Astrocyte of the spinal cord (primary cell): ENCODE measurements at places on chromosomes 5 and 9.

GRCh38 chr9:96342571-96343245 lies 40.7 kb upstream of the HSD17B3 start:
- DNase-seq, result no peak

DNA sequence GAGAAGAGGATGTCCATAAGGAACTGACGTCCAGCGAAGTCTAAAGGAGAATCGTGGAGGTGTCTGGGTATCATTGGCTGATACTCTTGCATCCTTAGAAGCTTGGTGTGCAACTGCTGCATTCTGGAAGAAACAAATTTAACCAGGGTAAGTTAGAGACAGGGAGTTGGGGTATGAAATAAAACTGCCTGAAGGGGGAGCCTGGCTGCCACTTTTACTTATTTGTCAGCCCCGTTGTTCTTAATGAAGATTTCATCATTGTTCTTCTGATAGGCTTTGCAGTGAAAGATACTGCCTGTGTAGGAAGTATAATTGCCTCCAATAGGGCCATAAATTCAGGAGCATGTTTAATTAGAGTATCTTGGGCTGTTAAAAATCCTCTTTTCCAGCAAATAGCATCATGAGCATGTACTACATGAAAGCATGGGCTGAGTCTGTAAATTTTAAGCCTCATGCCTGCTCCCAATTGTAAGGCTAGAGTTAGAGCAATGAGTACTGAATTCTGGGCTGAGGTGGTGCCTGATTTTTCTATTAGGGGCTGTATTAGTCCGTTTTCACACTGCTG lies 1264.5 kb upstream of the ACO1 start:
- peak; percentile 55 for DNase-seq

DNA sequence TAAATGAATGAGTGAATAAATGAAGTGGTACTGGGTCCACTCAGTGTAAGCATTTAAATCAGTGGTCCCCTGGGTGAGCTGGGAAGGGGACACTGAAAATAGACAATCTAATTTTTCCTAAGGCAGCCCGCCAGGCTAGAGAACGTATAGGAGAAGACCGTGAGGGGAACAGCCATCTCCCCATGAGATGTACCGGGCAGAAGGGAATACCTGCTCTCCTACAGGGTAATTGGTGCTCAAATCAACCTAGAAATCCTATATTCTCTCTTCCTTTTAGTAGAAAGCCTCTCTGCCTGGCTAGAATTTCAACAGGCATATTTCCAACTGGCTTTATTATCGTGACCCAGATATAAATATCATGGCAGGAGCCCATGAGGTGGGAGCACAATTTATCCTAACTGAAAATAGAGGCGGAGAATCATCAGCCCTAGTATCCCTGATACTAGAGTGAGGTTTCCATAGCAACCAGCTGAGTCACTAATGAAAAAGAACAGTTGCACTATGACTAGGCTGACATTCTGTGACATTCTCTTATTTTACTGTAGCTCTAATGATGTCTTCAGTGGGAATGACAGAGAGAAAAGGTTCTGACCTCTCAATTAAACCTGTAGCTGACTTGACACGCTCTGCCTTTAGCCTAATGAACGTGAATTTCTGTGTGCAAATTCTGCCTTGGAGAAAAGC lies 96.5 kb upstream of the CAST start:
- peak; percentile 84 for DNase-seq

DNA sequence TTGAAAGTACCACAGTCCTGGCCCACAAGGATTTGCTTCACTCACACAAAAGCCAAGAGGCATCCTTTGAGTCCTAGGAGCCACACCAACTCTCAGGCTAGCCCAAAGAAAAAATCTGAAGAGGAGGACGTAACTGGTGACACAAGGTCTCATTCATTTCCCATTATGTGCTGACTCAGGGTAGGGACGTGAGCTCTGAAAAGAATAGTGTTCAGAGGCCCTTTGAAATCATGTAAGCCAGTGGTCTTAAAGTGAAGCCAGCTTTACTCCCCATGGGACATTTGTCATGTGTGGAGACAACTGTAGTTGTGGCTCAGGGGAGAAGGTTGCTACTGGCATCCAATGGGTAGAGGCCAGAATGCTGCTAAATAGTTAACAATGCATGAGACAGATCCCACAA lies 332.4 kb downstream of the KCTD16 start:
- no peak for DNase-seq

DNA sequence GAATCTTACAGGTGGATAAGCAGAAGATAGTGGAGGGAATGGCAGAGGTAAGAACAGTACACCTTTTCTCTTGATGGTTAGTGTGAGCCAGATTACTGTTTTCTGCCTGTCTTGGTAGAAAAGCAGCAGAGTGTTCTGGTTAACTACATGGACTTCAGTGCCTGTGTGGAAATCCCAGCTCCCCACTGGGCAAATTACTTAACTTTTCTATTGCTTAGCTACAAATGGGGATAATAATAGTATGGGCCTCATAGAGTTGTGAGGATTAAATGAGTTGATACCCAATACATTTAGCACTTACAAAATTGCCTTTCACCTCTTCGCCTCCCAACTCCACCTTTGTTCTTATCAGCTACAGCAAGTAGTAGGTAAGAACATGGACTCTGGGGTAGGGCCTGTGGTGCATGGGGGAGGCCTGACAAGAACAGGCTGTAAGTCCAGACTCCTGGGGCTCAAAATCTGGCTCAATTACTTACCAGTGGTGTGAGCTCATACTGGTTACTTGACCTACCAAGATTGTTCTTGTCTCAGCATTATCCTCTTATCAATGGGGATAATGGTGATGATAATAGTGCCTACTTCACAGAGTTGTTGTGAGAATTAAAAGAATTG lies 125.1 kb downstream of the LIFR start:
- no peak for DNase-seq

DNA sequence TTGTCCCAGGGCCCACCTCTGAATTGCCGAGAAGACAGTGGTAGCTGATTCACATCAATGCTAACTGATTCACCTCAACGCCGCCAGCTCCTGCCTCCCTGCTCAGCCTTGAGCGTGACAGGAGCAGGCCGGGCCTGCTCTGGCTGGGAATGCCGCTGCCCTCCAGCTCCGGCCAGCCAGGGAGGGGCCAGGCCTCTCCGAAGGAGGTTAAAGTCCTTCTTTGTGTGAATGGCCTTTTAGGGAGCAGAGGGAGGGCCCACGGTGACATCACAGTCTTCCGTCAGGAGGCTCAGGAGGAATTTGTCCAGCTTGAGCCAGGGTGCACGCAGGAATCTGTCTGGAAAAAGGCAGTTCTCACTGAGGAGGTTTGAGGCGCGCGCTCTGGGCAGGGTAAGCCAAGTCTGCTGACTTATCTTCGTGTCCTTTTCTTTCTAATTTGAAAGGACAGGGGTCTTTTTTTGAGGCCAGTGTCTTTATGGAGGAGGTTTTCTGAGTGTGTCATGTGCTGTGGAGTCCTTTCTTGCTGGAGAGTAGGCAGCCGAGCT lies 82.7 kb downstream of the C9orf152 start:
- DNase-seq, result peak; percentile 92

- no peak for DNase-seq
These were observed 25.4 kb downstream of the SRFBP1 start for GRCh38 chr5:121987052-121987684.

DNA sequence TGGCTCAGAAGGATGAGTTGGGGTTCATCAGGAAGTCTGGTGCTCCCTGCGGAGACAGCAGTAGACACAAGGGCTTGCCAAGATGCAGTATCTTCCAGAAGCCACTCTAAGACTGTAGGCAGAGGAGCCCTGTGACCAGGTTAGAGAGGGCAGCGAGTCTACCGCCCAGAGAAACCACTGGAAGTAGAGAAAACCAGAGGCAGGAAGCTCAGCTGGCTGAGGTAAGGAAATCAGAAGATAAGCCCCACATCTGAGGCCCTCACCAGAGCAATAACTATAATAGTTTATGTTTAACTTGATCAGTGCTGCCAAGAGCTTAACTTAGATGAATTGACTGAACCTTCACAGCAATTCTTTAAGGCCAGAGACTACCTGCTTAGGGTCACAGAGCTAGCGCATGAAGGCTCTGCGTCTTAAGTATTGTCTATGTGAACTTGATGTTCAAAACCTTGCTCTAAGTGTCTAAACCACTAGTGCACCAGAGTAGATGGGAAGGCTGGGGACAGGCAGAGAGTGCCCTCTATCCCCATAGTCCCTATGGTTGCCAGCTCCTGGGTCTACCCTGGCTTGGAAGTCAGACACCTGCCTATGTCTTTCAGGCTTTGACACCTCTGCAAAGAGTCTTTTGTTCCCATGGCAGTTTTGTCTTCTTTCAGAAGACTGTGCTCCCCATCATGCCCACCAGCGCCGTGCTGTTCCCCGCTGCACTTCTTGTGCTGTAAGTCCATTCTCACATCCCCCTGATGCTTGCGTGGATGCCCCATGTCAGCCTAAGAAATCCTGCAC lies 228.2 kb upstream of the KLF4 start:
- no peak for DNase-seq

DNA sequence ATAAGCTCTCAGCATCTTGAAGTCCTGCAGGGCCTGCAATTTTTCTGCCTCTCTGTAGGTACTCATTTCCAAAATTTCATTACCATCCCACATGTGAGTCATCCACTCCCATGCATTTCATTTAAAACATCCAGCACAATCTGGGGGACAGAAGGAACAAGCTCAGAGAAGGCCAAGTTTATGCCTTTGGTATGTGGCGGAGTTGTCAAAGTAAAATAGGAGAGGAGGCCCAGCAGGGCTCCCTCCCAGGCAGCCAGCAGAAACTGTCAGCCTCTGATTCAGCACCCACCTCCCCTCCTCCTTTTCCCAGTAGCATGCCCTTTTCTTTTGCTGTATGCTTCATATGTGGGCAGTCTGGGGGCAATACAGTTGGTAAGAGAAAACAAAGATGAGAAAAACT lies 126.4 kb upstream of the ZNF366 start:
- DNase-seq, result peak; percentile 76

- peak; percentile 77 for DNase-seq
These were observed 339.7 kb downstream of the RAB3C start for GRCh38 chr5:58922461-58923171.

DNA sequence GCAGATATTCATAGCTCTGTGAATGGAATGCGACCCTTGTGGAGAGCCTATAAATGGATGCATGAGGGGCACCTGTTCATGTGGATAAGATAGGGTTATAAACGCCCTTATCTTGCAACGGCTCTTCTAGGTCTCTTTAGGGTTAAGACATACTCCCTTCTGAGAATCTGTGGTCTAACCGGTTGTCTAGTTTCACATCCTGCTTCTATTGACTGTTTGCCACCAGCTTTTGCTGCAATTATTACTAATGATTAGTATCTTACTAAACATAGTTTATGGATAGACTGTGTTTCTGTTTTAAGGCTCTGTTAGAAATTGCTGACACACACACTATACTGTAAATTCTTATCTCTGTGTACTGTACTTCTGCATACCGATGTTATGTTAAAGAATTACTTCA lies 198.9 kb upstream of the CYLC2 start:
- DNase-seq, result no peak

- DNase-seq, result no peak
These were observed 179.1 kb upstream of the FBXL7 start for GRCh38 chr5:15320871-15321270.

DNA sequence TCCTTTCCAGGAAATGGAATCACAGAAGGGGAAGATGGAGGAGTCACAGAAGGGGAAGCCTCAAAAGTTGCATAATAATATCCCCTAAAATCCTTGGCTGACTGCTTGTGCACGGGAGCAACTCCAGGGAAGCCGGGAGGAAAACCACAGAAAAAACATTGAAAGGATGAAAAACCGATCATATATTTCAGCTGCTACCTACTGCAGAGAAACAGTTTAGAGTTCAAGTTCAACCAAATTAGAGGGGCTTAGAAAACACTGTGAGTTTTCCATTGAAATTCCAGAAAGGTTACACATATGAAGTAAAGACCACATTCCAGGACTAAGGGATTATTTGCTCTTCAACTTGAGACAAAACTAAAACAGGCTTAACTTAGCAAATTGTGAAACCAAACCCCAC lies 37.6 kb upstream of the MTAP start:
- DNase-seq, result peak; percentile 31

GRCh38 chr5:148685520-148686134 lies 31.3 kb upstream of the HTR4 start:
- no peak for DNase-seq

GRCh38 chr9:121771418-121771817 lies 120.0 kb downstream of the DAB2IP start:
- no peak for DNase-seq

- no peak for DNase-seq
These were observed 321.9 kb downstream of the ZSWIM6 start for GRCh38 chr5:61653807-61654580.

- peak; percentile 28 for DNase-seq
These were observed 708.7 kb downstream of the CDH9 start for GRCh38 chr5:26329562-26330189.

GRCh38 chr5:143051244-143052058 lies 281.3 kb downstream of the ARHGAP26 start:
- peak; percentile 92 for DNase-seq

DNA sequence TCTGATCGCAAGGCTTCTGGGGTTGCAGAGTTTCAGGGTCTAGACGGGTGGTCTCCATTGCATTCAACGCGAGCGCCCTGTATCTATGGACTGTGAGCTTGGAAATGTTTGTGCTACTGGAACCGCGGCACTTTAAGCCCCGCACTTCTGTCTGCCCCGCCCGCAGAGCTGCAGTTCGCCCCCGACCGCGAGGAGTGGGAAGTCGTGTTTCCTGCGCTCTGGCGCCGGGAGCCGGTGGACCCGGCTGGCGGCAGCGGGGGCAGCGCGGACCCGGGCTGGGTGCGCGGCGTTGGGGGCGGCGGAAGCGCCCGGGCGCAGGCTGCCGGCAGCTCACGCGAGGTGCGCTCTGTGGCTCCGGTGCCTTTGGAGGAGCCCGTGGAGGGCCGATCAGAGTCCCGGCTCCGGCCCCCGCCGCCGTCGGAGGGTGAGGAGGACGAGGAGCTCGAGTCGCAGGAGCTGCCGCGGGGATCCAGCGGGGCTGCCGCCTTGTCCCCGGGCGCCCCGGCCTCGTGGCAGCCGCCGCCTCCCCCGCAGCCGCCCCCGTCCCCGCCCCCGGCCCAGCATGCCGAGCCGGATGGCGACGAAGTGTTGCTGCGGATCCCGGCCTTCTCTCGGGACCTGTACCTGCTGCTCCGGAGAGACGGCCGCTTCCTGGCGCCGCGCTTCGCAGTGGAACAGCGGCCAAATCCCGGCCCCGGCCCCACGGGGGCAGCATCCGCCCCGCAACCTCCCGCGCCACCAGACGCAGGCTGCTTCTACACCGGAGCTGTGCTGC lies 1.0 kb downstream of the ADAMTS19 start:
- peak; percentile 16 for DNase-seq

DNA sequence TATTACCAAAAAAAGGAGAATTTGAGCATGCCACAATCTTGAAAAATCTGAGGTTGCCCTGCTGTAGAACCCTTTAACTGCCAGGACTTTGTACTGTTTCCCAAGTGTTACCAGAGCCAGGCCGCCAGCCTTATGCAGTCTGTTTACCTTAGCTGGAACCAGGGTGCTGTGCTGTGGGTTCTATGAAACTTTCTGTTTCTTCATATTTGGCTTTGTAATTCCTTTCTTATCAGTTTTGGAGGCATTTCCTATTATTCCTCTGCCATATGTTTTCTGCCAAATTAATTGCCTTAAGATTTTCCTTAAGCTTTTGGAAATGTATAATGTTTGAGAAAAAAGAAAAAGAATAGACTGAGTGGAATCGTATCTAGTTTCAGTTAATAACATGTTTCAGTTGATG lies 2.1 kb downstream of the S1PR3 start:
- no peak for DNase-seq
